ENCODE measurements at places on chromosomes 7 and 10. TPM values are rescaled to one million over a fixed set of nuclear protein-coding genes. Genes with fewer than 3 reads are reported as not detected.

Gene HNRNPF
- 144 TPM for total RNA-seq

Gene SDK1
- total RNA-seq = 0.13 TPM

Gene ARHGEF5
- total RNA-seq = 4.2 TPM

Gene TFPI2
- 1.5 TPM for total RNA-seq

Gene LRIT1
- total RNA-seq = not detected

Gene LLCFC1
- total RNA-seq = not detected

Gene TRIL
- total RNA-seq = not detected

Gene PRKAR2B
- 81.0 TPM for total RNA-seq

Gene EXOC4
- total RNA-seq = 88.8 TPM

Gene SEMA4G
- 2.5 TPM for total RNA-seq

Gene HKDC1
- total RNA-seq = 8.2 TPM

Gene PPP1R3C
- total RNA-seq = 0.10 TPM

Gene MACROH2A2
- 4.9 TPM for total RNA-seq

Gene SOSTDC1
- total RNA-seq = not detected

Gene LIPJ
- total RNA-seq = not detected

Gene COL1A2
- not detected for total RNA-seq

Gene SMKR1
- total RNA-seq = 2.0 TPM

Gene AGK
- total RNA-seq = 25.9 TPM

Gene SPDYE5
- total RNA-seq = not detected

Gene PRR15
- not detected for total RNA-seq

Gene NCF1
- total RNA-seq = 1.1 TPM

Gene LRRC18
- not detected for total RNA-seq

Gene GALNT17
- total RNA-seq = not detected

Gene PNLIPRP3
- not detected for total RNA-seq

Gene OR2A7
- 6.5 TPM for total RNA-seq

Gene RFC2
- 9.5 TPM for total RNA-seq

Gene PTF1A
- total RNA-seq = not detected

Gene BICC1
- not detected for total RNA-seq

Gene NAT16
- total RNA-seq = not detected

Gene KIFBP
- total RNA-seq = 5.5 TPM

Gene WDR86
- total RNA-seq = 9.7 TPM

Gene SEMA3E
- not detected for total RNA-seq
